ENCODE measurements at places on chromosomes 4 and X. TPM values are rescaled to one million over a fixed set of nuclear protein-coding genes. Genes with fewer than 3 reads are reported as not detected.

GRCh38 chr4:56654238-56654632 is 26.9 kb downstream of the HOPX start:
- DNase-seq, result no peak

GRCh38 chr4:152398060-152398459 is 137.8 kb downstream of the FBXW7 start:
- no peak for DNase-seq

- DNase-seq, result no peak
These were observed 1.8 kb downstream of the ARHGEF6 start for GRCh38 chrX:136778916-136779315.

GRCh38 chrX:39729981-39730661 is 367.6 kb downstream of the BCOR start:
- DNase-seq, result peak; percentile 80

GRCh38 chrX:115029869-115030570 is 12.6 kb upstream of the IL13RA2 start:
- no peak for DNase-seq

PDHA2 gene
- total RNA-seq, result not detected
